Midbrain (tissue), 1 donor: ENCODE measurements at places on chromosomes 4 and X.

GRCh38 chr4:42501624-42502401 is 104.5 kb downstream of the SHISA3 start:
- DNase-seq: no peak

DNA sequence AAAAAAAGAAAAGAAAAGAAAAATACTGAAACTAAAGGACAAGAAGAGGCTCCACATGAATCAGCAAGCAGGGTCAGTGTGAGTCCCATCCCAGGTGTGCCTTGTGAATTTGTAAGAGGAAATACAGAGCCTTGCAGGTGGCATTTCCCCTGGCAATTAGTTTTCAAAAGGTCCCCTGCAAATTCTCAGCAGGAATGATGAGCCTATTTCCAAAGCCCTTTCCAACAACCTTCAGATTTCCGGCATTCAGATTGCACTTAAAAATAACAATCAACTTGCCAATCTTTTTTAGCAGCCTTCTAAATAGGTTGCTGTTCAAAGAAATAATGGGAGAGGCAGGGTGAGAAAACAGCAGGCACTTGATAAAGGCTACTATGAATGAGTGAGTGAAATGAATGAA is 66.4 kb upstream of the OR13H1 start:
- no peak for DNase-seq

DNA sequence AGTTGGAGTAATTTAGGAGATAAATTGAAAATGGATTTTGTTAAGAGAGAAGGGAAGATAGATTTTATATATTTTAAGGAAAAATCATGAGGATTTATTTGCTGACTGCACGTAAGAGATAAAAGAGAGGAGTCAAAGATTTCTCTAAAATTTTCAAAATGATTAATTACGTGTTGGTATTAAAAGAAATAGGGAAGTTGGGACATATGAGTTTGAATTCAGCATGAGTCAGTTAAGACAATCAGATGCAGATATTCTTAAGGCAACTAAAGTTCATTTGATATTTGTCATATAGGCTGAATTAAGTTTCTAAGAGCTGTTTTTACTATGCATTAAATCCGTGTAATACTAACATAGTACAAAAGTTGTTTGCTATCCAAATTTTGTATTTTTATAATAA is 46.9 kb downstream of the TET2 start:
- no peak for DNase-seq

DNA sequence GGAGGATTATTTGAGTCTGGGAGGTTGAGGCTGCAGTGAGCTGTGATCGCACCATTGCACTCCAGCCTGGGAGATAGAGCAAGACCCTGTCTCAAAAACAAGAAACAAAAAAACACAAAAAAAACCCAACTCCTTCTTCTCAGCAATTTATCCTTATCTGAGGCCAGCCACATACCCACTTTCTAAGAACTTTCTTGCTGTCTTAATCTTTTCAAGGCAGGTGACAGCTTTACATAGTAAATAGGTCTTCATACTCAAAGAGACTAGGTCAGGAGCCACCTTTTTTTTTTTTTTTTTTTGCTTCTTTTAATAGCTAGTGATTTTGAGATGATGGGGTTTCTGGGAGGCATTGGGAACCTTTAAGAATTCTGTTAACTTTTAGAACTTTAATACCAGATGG is 26.1 kb upstream of the ZCCHC13 start:
- DNase-seq: no peak

DNA sequence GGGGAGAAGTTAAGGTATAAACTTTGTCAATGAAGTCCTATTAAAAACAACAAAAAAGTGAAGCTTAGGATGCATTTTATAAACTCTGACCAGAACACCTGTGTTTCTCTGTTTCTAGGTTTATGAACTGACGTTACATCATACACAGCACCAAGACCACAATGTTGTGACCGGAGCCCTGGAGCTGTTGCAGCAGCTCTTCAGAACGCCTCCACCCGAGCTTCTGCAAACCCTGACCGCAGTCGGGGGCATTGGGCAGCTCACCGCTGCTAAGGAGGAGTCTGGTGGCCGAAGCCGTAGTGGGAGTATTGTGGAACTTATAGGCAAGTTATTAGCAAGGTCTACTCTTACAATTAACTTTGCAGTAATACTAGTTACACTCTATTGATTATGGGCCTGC is 46.6 kb downstream of the HTT start:
- DNase-seq: no peak

DNA sequence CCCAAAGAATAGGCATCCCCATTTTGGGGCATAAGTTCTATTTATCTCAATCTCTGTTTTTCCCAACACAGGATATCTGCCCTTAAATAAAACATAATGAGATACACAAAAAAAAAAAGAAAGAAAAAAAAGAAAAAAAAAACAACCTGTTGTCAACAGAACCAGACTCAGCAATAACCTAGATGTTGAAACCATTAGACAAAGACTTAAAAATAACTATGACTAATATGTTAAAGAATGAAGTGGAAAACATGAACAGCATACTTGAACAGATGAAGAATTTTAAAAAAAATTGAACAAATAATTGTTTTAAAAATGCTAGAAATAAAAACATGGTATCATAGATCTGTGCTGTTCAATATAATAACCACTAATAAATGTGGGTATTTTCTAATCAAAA is 93.4 kb upstream of the RXFP1 start:
- no peak for DNase-seq

- no peak for DNase-seq
Measured at GRCh38 chr4:100842856-100843255, 325.0 kb upstream of the EMCN start.

- no peak for DNase-seq
Measured at GRCh38 chrX:99398545-99398944, 1011.5 kb downstream of the PCDH19 start.

DNA sequence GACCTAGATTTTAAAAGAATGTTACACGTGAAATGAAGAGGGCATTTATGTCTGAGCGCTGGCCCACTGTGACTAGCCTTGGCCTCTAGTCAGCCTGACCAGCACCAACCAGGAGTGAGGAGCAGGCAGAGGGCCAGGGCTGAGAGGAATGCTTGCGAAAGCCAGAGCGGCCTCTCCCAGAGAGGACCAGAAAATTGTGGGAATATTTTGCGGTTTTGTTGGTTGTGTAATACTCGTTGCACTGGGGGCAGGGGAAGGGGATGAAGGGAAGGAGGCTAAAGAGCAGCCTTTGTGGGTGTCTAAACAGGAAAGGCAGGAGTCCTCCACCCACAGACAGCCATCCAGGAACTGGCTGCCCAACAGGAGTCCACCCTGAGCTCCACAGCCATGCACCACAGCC is 3.8 kb downstream of the GABRE start:
- no peak for DNase-seq
